Stimulated activated CD4-positive, alpha-beta T cell treated with anti-CD3 and anti-CD28 coated beads, Interleukin-4, amount 100 ng/mL, for 4 hours (primary cell): ENCODE measurements at places on chromosomes 2 and 18.

DNA sequence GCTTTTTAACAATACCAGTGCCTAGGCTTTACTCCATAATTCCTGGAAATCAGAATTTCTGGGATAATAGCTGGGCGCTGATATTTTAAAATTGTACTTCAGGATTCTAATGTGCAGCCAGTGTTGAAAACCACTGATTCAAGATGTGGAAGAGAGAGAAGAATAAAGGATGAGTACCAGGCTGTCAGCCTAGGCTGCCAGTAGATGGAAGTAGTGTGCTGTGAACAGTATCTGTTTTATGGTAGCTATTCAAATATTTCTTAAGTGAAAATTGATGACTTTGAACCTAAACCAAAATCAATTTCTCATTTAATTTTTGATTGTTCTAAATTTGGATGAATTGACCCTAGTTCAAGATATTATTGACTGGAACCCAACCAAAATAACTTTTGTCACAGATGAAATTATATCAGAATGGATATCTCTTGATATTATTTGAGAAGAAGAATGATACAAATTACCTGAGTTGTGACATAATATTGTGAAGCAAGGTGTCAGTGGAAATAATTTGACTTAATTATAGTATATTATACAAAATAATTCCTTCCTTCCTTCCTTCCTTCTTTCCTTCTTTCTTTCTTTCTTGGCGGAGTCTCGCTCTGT is 88.0 kb downstream of the COMMD1 start:
- no peak for DNase-seq

DNA sequence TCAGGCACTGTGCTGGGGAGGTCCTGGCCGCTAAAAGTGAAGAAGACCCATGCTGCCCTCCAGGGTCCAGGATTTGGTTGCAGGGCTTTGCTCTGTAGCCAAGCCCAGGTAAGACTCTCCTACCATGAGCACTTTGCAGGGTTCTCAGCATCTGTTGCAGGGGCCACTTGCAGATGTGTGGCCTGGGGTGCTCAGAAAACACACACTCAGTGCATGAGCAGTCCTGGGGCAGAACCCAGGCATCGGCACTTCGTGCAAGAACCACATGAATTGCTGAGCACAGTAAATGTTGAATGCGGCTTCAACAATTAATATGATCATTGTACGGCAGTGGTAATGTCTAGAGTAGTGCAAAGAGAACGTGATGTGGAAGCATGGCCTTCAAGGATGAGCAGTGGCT is 98.5 kb upstream of the SMIM21 start:
- DNase-seq, result no peak

DNA sequence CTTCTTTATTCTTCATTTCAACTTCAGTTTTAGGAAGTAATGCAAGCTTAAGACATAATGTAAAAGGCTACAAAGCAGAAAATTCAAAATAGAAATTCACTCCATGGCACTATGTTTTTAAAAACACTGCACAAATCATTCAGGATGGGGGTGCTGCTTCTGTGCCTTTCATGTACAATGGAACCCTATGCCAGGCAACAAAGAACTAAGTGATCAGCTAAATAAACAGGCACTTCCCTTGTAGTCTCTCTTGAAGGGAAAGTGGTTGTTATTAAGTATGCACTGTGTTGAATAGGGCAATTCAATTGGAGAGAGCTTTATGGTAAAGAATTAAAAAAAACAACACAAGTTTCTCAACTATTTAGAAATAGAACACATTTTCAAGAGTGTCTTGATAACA is 10.9 kb upstream of the ERBB4 start:
- DNase-seq, result no peak

- no peak for DNase-seq
Observed at GRCh38 chr2:6237039-6237660, 545.0 kb downstream of the SOX11 start.

- peak; percentile 34 for DNase-seq
Observed at GRCh38 chr2:240217431-240218301, 77.2 kb upstream of the OTOS start.

DNA sequence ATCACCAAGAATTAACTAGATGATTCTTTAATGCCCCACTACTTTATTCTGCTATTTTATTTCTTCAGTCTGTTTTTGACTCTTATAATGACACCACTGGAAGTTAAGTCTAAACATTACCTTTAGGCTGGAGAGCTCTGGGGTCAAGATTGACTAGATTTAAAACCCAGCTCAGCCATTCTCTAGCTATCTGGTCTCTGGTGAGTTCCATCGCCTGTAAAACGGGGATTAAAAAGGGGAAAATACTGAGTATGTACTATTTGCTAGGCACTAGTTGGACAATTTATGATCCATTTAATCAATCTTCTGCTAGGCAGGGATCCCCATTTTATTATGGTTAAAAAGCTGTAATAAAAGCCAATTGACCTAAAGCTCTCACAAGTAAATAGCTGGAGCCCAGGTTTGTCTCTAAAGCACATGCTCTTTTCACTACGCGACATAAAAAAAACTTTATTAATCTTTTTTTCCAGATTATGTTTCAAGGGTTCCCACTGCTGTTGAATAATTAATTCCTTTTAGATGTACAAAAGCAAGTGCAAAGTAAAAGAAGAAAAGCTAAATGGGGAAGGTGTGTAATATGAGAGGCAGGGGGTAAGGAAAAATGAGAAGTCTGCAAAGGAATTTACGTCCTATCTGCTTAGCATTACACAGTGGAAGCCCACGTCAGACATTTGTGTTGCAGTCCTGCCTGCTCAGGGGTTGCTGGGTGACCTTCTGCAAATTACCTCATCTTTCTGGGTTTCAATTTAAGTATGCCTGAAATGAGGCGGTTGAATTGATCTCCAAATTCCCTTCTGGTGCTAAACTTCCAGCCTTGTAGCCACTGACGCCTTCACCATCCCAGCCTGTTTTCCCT is 918 bp upstream of the NABP1 start:
- peak; percentile 35 for DNase-seq

DNA sequence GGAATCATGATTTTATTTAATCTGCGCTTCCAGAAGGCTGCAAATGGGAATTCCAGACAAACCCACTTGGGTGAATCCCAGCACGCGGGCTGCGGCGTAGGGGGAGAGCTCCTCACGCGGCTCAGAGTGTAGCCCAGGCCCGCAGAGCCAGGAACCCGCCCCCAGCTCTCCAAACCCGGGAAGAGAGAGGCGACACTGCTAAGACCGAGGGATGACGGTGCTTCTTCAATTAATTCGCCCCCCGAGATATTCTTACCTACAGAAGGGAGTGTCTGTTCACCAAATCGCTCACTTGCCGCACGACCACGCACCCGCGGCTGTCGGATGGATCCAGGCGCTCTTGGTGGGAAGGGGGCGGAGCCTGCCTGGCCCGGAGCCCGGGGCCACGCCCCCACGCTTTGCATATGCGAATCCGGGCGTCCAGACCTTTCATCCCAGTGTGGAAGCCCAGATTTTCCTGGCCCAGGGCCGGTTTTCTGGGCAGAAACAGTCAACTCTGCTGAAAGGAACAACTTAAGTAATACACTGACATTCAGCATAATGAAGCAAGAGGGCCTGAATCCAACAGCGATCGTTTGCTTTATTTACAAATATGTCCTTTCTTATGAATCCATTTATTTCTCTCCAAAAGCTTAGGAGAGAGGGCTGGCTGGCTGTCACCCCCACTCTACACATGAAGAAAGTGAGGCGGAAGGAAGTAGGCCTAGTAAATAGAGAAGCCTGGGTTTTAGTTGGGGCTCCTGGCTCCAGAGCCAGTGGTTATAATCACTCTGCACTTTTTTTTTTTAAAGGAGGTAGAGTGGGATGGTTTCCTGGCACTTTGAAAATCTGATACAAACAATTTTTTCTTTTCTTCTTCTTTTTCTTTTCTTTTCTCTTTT is at the start of gene SLC19A3:
Gene SLC19A3 (minus strand): TSS at position 342 of the 881 bp plus-strand sequence. CDS start 15,710 bp downstream, outside the sequence.
- no peak for DNase-seq

DNA sequence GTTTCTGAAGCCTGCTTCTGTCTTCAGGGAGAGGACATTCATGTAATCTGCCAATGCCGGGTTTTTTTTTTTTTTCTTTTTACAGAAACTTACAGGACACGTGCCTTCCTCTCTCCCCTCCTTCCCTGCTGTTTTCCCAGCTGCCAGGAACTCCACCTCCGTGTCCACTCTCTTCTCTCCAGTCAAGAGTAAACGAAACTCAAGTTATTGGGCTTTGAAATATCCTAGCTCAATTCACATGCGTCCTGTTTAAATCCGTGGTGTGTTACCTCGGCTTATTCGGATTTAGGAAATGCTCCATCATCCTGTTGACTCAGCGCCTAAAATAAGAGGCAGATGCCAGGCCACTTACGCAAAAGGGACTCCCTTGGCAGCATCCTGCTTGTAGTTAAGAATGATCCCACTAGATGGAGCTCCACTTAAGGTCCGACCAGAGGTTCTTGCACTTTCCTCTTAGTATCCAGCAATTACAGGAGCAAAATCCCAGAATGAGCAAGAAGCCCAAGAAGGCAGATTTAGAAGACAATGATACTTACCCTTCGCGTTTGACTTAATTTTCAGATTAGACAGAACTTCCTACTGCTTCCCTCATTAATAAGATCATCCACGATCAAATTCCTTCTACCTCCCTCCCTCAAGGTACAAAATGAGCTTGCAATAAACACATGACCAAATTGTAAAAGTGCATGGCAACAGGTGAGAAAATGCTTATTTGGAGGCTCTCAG is 97.2 kb upstream of the ZCCHC2 start:
- no peak for DNase-seq

DNA sequence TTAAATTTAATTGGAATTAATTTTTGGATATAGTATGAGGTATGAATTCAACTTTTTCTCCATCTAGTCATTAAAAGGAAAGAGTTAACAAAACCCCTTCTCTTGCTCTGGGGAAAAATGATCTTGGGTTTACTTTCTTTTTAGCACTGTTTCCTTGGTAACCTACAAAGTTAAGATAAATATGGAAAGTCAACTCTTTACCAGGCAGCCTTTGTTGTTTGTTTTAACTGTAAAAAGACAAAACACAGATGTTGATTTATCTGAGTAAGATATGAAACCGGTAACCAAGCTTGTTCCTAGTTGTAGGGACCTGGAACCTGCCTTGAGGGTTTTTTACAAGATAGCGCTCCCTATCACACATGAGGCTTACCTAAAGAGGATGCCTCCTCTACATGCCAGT is 10.1 kb upstream of the SANBR start:
- no peak for DNase-seq

GRCh38 chr2:167504061-167504460 is 615.8 kb downstream of the XIRP2 start:
- DNase-seq, result no peak

GRCh38 chr2:62768615-62769014 is 63.1 kb downstream of the EHBP1 start:
- no peak for DNase-seq

DNA sequence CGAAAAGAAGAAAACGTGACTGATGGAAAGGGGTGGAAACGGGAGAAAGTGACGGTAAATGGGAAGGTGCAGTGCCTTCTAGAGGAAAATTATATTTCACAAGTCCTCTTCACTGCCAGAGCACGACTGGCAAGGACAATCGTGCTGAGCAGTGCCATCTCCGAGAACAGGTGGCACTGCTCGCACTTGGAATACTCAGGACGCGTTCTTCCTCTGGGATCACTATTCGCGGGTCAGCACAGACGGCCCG is 364 bp downstream of the STAT1 start:
- no peak for DNase-seq

- DNase-seq, result no peak
Observed at GRCh38 chr2:85549095-85549494, 10.1 kb downstream of the MAT2A start.

DNA sequence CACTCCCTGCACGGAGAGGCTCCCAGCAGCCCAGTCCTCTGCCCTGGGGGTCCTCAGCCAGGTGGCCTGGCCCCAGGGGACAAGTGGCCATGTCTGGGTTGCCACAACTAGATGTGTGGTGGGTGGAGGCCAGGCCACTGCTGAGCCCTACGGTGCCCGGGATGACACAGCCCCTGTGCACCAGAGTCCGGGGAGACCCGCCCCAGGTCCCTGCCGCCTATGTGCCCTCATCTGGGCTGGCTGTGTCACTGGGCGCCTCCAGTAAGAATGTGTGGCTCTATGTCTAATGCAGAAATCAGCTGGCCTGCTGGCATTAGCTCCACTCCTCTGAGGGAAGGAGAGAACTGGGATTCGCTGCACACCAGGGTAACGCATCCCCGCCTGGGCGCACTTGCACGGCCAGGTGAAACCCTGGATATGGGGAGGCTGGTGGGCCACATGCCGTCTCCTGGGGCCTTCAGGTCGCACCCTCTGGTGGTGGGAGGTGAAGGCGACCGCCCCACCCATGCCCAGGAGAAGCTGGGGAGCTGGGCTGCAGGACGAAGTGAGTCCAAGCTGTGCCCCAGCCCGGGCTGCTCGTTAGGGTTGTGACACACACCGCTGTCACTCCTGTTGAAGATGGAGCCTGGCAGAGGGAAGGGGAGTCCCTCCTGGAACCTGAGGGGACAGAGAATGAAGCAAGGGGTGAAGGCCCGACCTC is 136.1 kb downstream of the PTGR3 start:
- no peak for DNase-seq

GRCh38 chr2:64466478-64467085 is 12.6 kb downstream of the LGALSL start:
- DNase-seq, result no peak

DNA sequence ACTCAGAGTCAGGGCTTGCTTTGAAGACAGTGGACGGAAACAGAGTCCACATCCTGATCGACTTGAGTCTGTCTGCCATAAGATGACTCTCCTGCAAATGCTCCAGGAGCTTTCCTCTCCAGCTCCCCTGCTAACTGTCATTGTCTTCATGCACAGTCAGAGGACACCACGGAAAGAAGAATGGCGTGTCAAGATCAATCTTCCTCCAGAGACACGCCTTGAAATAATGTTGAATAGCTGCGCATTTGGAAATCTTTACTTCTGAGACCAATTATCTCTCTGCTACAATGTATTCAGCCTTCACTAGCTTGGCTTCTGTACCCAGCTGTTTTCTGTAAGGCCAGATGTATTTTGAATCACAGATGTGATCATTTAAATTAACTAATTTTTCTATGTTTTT is 457.2 kb downstream of the CDH2 start:
- no peak for DNase-seq

DNA sequence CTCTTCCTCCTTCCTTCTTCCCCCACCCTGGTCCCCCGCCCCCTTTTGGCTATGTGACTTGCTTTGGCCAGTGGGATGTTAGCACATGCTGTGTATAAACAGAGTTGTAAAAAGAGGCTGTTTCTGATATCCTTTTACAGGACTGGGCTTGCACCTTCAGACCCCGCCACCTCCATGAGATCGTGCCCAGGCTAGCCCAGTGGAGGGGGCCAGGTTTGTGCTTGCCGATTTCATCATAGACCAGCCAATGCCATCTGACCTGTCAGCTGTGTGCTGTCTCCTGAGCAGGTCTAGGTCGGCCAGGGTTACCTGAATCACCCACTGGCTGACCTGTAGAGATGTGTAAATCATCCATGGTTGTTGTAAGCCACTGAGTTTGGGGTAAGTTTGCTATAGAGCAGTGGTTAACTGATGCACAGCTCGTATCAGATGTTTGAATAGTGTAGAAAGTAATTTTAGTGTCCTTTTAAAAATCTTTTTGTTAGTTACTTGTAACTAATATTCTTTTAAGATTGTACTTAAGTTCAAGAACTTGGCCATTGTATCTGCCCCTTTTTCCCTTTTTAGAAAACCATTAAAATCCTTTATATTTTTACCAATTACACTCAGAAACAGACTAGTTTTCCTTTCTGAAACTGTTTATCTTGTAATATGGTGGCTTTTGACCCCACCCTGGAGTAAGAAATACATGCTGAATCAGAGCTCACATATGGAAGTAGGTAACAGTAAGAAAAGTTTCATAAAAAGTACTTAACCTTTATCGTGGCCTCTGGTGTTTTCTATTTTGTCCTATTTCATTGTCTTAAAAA is 122.0 kb upstream of the MGAT5 start:
- DNase-seq, result no peak

- no peak for DNase-seq
Observed at GRCh38 chr18:63311118-63312018, 8.2 kb downstream of the BCL2 start.
